ENCODE measurements at places on chromosomes 1 and 21.

- no peak for DNase-seq
Observed at GRCh38 chr1:243550276-243550675, 294.4 kb downstream of the SDCCAG8 start.

GRCh38 chr1:9453779-9454418, 85.4 kb upstream of the SLC25A33 start:
- DNase-seq, result no peak

DNA sequence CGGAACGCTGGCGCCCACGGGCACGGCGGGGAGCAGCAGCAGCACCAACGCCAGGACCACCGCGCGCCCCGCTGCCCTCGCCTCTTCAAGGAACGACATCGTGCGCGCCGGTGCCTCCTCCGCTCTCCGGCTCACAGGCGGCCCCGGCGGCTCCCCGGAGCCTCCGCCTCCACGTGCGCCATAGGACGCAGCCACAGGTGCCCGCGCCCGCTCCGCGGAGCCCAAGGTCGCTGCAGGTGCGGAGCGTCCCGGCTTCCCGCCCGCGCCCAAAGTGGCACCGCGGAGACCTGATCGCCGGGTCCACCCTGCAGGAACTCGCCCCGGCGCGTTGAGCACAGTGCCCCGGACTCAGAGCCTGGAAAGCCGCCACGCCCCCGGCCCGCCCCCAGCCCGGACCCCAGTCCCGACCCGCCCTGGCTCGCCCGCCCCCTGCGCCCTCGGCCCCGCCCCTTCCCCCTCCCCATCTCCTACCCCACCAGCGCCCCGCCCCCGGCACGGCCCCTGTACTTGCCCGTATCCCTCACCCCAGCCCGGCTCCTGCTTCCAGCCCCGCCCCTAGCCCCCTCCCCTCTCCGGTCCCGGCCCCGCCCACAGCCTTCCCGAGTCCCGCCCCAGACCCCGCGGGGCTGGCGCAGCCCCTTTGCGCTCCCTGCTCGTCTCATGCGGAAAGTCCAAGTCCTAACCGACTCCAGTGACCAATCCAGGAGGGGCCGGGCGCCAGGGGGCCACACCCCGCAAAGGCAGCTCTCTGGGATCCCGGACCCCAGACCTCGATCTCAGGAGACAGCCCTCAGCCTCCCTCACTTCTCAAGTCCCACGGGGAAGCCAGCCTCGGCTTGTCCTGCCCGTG, at the start of gene MEGF6:
TSS of gene MEGF6 (minus strand) at position 339 of the 850 bp plus-strand sequence. CDS start at position 99, 240 bp downstream.
- DNase-seq, result peak; percentile 63

- DNase-seq, result no peak
Observed at GRCh38 chr1:114079596-114080190, 74.0 kb downstream of the SYT6 start.

- no peak for DNase-seq
Observed at GRCh38 chr21:29433366-29434059, 134.8 kb downstream of the BACH1 start.

DNA sequence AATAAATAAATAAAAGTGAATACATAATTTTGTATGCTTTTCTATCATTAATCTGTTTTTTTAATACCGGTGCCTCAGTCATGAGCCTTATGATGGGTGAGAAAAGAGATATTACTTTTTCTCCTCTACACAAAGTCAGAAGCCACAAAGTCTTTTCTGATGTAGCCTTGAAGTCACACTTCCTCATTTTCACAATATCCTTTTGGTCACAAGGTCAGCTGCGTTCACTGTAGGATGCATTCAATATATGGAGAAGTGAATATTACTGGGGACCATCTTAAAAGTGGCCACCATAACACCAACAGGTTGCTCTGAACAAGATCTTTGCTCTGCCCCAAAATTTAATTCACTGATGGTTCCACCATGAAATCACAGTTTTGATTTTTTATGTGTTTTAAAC, 83.3 kb upstream of the TNR start:
- DNase-seq, result no peak

- no peak for DNase-seq
Observed at GRCh38 chr21:35641271-35642016, 418.9 kb downstream of the SETD4 start.

- DNase-seq, result no peak
Observed at GRCh38 chr1:64107118-64107519, 96.3 kb upstream of the UBE2U start.

- no peak for DNase-seq
Observed at GRCh38 chr1:204093421-204093717, 20.5 kb downstream of the SOX13 start.

- no peak for DNase-seq
Observed at GRCh38 chr21:45209046-45209445, 78.6 kb downstream of the POFUT2 start.

DNA sequence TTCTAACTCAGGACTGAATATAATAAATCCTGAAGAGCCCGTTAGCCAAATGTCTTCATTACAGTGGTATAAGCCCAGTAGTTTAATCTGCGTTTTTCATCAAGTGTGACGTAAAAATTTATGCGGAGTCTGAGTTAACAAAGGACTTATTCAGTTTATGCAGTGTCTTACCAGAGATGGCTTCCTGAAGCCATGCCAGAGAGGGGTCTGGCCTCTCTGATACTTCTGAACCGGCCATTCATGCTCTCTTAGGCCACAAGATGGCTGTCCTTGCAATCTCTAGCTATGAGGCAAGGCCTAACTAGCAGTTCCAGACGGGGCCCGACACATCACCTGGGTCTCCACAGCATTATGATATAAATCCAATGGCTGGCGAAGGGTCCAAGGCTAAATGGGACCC, 101.4 kb downstream of the TEX35 start:
- DNase-seq, result no peak

- DNase-seq, result no peak
Observed at GRCh38 chr21:34617753-34618339, 2.9 kb upstream of the RCAN1 start.

DNA sequence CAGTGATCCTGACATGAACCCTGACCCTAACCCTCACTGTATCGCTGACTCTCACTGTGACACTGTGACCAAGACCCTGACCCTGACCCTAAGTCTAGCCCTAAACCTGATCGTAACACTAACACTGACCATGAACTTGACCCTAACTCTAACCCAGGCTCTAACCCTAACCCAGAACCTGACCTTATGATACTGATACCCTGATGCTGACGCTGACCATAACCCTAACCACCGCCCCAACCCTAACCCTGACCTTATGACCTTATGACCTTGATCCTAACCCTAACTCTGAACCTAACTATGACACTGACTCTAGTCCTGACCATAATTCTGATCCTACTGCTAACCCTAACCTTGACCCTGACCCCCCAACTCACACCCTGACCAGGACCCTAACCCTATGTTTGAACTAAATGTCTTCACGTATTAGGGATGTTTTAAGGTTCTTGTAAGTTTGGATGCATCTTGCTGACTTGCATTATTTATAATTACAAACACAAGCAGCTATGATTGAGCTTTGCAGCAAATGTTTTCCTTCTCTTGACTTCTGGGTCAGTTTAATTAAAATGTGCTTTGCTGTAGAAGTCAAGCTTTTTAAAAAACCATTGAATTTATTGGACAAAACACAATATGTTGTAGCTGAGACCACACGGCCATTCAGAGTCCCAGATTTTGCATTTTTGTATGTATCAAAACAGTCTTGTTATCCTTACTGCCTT, 23.9 kb upstream of the PRSS38 start:
- DNase-seq, result no peak

- DNase-seq, result no peak
Observed at GRCh38 chr1:213989002-213989855, 1.5 kb downstream of the PROX1 start.

DNA sequence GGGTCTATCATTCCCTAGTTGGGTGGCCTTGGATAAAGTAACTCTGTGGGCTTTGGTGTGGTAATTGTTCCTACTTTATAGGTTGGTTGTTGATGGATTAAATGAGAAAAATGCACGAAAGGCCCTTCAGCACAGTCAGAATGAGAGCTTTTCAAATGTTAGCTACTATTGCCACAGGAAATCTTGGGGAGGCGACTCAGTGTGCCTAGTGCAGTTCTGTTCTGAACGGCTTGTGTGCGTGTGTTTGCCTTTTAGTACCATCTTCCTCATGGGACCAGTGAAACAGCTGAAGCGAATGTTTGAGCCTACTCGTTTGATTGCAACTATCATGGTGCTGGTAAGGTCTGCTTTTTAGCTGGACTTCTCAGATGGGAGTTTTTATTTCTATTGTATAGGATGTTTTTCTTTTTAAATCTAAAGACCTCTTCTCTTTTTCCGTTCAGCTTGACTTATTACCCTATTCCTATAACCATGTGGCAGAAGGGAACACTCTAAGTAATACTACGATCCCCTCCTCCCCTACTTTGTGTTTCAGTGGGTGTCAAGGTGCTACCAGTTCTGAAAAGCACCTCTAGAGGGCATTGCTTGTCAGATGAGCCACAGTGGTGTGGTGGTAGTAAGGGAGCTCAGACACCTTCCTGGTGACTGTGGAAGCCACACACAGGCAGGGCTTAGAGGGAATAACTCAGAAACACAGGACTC, 9.2 kb downstream of the SFT2D2 start:
- peak; percentile 36 for DNase-seq

DNA sequence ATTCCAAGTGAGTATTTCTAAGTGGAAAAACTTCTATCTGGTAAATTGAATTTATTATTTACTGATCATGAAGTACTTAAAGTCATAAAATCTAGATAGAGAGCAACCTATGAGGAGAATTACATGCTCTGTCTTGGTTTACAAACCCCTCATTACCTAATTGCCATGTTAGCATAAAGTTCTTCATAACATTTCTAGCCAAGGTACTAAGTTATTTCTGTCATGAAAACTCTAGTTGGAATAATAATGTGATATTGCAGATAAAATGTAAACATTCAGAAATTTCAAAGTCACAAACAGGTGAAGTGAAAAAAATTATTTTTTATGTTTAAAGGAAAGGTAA, 228.6 kb downstream of the TTLL7 start:
- no peak for DNase-seq

DNA sequence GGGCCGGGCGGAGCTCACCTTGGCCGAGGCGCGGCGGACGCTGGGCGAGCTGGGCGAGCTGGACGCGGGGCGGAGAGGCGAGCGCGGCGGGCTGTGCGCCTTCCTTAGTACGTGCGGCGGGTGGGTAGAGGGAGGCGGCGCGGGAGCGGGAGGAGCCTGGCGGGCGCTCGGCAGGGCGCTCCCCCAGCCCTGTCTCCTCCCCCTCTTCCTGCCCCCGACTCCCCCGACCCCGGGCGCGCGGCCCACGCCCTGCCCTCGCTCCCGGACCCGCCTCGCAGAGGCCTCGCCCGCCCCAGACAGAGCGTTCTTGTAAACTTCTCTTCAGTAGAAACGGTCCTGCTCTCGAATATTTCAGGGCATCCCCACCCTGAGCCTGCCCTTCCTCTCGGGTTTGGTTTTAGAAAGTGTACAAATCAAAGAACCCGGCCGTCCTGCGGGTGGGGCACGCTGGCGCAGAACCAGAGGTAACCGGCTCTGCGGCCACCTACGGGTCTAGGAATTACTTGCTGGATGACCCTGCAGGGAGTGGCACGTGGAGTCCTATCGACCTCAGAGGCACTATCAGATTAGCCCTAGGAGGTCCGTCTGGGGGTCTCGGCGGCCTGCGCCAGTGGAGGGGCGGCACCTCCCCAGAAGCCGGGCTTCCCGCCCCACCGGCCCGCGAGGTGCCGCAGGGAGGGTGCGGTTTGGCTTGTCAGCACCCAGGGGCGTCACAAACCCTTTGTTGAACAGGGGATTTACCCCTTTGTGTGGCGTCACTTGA, at the start of gene S100A10:
TSS of gene S100A10 (minus strand) at position 126 of the 763 bp plus-strand sequence. CDS start 7,629 bp downstream, outside the sequence.
- peak; percentile 77 for DNase-seq

All from activated naive CD4-positive, alpha-beta T cell treated with Interleukin-2 at 50 U/mL for 16 hours (primary cell).